Stimulated activated naive CD8-positive, alpha-beta T cell treated with anti-CD3 and anti-CD28 coated beads, Interleukin-15, amount 100 ng/mL, for 72 hours (primary cell): ENCODE measurements at places on chromosomes 13 and 19.

DNA sequence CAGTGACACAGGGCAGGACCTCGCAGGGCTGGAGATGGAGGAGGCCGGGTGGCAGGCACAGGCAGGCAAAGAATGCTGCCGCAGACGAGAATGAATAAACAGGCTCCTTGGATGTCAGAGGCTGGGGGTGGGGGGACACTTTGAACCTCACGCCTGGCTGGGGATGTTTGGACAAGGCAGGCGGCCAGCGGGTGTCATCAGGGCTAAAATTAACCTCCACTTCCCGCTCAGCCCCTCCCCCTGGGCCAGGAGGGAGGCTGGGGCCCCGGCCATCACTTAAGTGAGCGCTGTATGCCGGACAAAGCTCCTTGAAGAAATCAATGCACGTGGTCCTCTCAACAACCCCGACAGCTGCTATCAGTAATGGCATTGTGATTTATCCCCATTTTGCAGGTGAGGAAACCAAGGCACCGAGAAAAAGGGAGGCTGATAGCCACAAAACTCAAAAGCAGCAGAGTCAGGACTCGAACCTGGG is 10.3 kb upstream of the FUT5 start:
- no peak for DNase-seq

GRCh38 chr19:33953023-33953422 is 156.4 kb downstream of the KCTD15 start:
- no peak for DNase-seq

- peak; percentile 32 for DNase-seq
Measured at GRCh38 chr13:20118268-20119140, 42.3 kb downstream of the GJA3 start.

DNA sequence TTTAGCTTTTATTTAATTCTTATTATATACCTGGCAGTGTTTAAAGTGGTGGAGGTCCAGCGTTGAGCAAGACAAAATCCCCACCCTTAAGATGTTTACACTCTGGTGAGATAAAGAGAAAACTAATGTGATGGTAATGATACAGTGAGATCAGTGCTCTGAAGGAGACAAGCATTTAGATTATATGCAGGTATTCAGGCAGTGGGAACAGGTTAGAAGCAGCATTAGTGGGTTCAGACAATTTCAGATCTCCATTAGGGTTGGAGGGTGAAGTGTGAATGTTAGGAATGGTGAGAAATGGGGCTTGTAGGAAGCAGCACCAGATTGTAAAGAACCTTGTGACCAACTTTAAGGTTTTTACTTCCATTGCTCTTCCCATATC is 39.0 kb downstream of the PIBF1 start:
- no peak for DNase-seq

DNA sequence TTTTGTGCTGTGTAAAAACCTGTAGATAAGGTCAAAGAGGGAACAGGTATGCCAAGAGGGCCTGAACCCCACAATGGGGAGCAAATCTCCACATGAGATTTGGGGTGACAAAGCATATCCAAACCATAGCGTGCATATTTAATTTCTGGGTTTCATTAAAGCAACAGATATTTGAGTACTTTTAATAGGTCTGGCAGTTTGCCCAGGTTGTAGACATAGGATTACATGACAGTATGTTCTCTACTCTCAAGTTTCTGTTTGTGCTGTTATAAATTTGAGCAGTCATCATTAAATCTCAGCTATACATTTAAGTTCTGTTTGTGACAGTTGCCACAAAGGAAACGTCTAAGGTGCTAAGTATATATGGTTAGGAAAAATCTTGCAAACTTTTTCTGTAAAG is 236.4 kb downstream of the ATP8A2 start:
- DNase-seq, result no peak
